ENCODE measurements at places on chromosomes 5 and 9.

DNA sequence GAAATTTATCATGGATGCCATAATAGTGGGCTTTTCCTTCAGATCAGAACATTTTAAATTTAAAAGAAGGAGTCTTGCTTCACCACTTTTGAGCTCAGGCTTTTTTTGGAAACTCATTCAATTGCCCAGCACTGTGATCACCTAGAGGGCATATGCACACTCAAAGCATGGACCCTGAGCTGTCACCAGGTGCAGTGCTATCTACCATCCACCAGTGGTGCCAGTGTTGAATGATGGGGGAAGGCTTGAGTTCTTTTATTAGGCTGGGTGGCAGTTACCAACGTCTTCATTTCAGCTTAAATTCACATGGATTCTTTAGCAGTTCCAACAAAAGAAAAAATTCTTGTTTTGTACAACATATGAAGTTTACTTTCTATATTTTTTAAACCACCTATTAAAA lies 164.1 kb downstream of the CFAP90 start:
- no peak for DNase-seq

DNA sequence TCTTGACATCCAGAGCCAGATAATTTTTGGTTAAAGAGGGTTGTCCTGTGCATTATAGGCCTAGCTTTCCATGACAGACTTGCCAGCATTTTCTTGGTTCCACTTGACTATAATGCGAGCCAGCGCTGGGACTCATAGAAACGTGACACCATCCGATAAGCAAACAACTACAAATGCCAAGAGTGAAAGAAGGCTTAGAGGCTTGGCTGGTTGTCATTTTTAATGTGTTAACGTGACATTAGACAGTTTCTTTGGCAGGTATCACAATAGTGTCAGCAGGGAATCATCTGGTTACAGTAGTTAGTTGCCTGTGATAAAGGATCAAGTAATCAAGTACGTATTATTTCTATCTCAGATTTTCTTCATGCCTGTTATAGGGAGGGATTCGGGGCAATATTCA lies 20.0 kb upstream of the LIFR start:
- no peak for DNase-seq

DNA sequence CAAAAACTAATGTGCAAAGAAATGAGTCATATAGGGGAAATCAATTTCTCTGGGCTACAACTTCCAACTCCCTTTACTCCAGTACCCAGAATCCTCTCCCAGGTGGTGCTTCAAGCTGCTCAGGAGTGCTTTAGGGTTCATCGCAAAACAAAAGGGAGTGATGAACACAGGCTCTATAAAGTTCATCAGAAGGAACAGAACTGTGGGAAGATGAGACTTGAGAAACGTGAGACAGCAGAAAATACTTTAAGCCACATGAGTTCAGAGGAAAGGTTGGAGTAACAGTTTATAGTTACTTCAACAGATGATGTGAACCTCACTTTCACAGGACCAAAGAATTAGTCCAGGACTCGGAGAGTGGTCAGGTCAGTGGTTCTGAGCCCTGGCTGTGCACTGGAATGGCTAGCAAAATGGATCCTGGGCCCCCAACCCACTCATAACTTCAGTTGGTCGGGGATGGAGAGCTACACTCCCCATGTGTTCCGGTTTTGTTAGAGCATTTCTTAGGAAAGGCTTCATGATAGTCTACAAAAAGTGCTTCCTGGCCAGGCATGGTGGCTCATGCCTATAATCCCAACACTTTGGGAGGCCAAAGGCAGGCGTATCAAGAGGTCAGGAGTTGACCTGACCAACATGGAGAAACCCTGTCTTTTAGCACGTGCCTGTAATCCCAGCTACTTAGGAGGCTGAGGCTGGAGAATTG lies 4.3 kb downstream of the RPL12 start:
- DNase-seq = no peak

DNA sequence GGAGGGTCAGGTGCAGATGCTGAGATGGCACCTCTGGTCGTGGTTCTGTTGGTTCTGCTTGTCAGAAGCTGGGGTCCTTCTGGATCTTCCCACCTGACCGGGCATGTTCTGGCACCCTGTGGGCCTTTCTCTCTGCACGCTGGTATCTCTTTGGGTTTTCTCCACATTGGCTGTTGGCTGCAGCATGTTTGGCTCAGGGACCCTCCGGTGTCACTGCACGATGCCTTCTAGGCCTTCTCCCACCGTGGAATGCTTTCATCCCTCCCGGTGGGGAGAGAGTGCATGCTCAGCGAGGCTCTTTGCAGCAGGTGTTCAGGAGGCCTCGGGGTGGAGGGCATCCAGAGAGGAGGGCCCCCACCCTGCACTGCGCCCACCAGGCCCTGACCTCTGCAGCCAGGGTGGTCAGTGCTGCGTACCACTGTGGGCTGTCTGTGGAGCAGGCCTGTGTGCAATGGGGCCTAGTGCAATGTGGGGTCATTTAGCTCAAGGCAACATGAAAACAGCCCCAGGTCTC lies 119.4 kb downstream of the WNK2 start:
- no peak for DNase-seq

DNA sequence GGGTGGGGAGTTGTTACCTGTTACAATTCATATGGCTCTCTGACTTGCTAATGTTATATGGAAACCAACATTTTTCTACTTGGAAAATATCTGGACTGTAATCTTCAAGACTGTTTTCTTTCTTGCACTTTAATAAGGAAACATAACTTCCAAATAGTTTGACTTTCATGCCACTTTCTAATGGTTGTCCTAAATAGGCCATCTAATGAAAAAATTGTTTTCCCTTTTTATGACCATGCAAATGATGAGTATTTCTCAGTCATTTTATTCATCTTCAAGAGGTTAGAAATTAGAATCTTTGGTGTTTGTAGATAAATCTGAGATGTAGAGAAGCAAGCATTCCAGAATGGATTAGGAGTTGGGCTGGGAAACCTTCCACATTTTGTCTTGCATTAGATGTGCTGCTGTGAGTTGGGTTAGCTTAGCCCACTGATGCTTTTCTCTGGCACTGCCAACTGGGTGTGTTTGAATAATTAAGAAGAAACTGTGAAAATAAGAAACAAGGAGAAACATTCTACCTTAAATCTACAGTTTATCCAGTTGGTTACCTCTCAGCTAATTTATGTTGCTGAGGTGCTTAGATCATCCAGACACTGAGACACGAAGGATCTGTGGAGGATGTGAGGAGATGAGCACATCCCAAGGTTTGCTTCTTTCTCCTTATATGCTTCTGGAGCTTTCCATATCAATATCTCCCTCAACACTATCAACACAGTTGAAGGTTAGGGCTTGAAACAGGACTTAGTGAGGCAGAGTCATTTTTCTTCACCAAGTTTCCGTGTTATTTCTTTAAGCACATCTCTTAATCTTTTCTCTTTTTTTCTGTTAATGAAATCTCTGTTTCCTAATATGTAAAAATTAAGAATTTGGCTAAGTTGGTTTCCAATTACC lies 2.7 kb downstream of the RASGRF2 start:
- no peak for DNase-seq

- DNase-seq = peak; percentile 74
These were observed 1.3 kb downstream of the ECPAS start for GRCh38 chr9:111482694-111483438.

GRCh38 chr9:34891386-34891785 lies 66.7 kb upstream of the PHF24 start:
- DNase-seq = no peak

GRCh38 chr5:174655351-174655750 lies 69.0 kb upstream of the MSX2 start:
- no peak for DNase-seq

- no peak for DNase-seq
These were observed 838.3 kb downstream of the PTPRD start for GRCh38 chr9:9774471-9774870.

DNA sequence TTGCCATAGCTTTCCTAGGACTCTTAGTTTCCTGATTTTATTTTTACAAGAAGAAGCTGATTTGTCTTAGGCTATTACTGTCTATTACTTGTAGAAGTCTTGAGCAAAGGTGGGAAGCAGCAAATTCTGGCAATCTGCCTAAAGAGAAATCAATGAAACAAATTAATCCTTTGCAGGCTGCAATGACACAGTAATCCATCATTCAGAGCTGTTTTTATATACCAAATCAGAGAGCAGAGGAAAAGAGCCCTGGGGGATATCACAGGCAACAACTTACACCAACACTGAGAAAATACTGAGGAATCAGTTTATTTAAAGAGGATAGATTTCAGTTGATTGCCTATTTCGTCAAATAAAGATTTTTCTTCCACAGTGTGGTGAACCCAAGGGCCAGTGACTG lies 13.6 kb downstream of the NR2F1-AS1 start:
- peak; percentile 15 for DNase-seq

- DNase-seq = peak; percentile 95
These were observed 65.3 kb downstream of the MARCHF3 start for GRCh38 chr5:126965061-126965475.

DNA sequence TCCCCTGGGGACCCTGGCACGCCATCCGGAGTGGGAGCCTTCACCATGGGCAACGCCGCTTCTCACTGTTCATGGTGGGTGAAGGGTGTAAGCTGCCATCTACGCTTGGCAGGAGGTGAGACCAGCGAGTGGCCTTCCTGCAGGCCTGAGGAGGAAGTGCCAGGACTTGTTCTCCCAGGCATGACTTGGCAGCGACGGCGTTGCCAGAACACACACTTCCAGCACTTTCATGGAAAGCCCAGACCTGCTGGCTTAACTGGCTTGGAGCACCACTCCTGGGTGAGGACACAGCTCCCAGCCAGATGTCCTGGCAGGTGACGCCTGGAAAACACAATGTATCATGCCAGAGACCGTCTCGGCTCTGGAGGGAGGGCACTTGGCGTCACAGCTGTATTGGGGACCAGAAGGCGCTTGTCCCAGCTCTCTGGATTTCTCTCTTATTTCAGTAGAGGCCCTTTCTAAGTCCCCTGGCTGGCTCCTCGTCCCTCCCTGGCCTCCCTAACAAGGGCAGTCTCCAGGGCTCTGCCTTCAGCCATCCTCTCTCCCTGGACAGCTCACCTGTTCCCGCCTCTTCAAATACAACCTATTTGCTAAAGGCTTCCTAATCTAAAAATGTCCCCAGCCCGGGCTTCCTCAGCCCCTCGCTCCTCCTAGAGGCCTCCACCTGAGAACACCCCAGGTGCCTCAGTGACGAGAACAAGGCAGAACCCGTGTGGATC lies 188.3 kb downstream of the OLFM1 start:
- DNase-seq = no peak

DNA sequence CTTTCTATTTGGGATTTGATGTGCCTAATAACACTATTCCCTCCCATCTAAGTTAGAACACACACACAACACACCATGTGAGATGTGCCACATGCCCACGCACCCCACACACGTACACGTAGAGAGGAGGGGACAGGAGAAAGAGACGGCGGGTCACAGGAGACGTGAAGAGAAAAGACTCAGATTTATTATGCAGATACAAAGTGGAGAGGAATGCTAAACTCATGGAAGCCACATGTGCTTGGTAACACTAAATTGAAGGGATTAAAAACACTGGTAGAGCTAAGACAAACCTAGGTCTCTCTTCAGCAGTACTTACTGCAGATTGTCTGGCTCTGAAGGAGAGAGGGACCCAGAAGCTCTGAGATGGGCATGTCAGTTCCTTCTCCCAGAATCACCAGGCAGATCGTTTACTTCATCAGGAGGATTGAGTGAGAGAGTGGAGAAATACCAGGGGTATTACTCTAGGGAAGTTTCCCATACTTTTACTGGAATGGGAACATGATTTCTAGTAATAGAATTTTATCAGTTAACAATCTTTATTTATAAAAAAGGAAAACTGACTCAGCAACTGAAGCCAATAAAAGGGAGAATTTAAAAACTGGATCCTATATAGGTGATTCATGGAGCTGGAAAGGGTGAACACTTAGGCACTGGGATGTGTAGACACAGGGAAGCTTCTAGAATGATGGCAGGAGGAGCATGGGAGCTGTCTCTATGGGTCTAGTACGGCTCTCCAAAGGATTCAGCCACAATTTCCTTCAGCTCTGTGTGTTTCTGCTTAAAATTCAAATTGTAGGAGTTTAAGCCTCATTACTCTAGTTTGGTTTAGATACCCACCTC lies 139.4 kb downstream of the MACIR start:
- no peak for DNase-seq

GRCh38 chr5:173303878-173304590 lies 24.2 kb downstream of the STC2 start:
- peak; percentile 69 for DNase-seq

DNA sequence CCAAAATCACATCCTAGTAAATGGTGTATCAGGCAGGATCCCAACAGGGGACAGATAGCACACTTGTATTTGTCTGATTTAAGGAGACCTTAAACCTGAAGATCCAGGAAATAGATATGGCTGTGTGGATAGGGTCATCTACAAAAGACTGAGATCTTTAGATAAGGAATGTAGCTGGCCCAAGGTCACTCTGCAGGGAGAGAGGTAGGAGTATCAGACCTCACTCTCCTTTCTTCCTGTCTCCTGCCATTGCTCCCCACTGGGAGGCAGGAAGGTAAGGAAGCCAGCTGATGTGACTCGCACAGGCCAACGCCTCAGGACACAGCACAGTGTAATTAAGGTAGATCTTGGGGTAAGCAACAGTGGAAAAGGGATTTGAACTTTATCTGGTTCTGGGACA lies 85.8 kb downstream of the PLPPR1 start:
- DNase-seq = no peak

GRCh38 chr5:178994580-178995340 lies at the start of gene GRM6:
GRM6 (minus strand) TSS chr5:178995320; CDS start chr5:178994944, 376 bp downstream.
- no peak for DNase-seq

Data from choroid plexus epithelial cell (primary cell).